ENCODE measurements at places on chromosomes 1 and 21.

- DNase-seq: no peak
Observed at GRCh38 chr1:71676979-71677925, 596.4 kb upstream of the ZRANB2 start.

GRCh38 chr1:154006136-154006535, 15.6 kb downstream of the RPS27 start:
- DNase-seq: no peak

- DNase-seq: no peak
Observed at GRCh38 chr21:43211760-43212115, 42.9 kb downstream of the CRYAA start.

GRCh38 chr1:73874806-73875205, 323.2 kb downstream of the LRRIQ3 start:
- no peak for DNase-seq

DNA sequence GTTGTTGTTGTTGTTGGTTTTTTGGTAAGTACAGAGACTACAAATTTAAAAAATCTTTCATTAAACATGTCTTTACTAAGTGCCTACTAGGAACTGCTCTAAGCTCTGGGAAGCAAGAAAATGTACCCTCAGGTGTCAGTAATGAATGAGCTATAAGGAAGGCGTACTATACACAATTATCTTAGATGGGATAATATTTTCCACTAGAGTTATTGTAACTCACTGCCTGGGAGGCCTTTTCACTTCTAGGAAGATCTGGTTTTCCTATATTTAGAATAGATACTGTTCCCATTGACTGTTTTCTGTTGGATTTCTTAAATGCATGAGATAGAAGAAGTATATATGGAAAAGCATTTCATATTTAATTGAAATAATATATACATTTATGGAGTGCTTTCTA, 19.6 kb downstream of the CLIC4 start:
- DNase-seq: no peak

GRCh38 chr1:117566556-117566955, 39.3 kb upstream of the TENT5C start:
- no peak for DNase-seq

- no peak for DNase-seq
Observed at GRCh38 chr21:35422011-35422410, 372.9 kb upstream of the RUNX1 start.

- no peak for DNase-seq
Observed at GRCh38 chr1:35935442-35936388, 4.8 kb downstream of the AGO3 start.

DNA sequence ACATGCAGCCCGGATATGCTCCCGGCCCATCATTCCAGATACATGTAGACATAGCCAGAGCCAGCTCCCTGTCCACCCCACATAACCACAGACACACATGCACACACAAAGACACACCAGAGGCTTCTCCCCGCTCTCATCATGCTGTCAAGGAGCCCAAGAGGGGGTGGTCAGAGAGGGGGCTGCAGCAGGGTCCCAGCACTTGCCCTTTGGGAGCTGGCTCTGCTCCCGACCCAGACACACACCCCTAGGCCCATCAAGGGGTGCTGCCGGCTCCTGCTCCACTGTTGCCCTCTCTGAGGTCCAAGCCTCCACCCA, 2.6 kb downstream of the PTAFR start:
- no peak for DNase-seq

DNA sequence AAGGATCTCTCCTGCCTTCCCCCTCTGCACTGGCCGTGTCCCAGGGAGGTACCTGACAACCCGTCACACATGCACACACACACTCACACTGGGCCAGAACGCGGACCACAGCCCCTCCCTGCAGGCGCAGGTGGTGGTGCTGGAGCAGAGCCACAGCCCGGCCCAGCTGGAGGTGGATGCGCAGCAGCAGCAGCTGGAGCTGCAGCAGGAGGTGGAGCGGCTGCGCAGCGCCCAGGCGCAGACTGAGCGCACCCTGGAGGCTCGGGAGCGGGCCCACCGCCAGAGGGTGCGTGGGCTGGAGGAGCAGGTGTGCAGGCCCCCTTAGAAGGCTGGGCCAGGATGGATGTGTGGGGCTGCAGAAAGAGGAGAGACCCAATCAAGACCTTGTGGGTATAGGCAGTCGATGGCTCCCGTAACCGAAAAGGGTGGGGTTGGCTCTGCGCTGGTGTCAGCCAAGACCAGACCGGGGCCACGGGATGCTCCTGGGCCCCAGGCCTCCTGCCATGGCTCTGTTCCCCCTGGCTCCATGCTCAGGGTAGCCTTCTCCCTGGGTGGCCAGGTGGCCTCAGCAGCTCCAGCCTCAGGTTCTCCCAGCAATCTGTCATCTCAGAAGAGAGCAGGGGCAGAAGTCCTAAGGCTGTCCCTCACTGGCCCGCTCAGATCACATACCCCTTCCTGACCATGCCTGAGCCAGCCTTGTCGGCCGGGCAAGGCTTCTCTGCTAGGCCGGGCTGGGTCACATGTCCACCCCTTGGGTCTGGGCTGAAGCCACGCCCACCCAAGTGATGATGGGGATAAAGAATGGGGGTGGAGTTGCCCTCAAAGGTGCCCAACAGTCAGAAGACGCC, 8.9 kb downstream of the MFAP2 start:
- no peak for DNase-seq

GRCh38 chr21:44059710-44060109, 47.5 kb upstream of the PWP2 start:
- DNase-seq: no peak

GRCh38 chr1:4711416-4712275, 57.2 kb downstream of the AJAP1 start:
- DNase-seq: no peak
